ENCODE measurements at places on chromosomes 7 and 10. TPM values are rescaled to one million over a fixed set of nuclear protein-coding genes. Genes with fewer than 3 reads are reported as not detected.

GRCh38 chr7:140260352-140261104 is 83.7 kb upstream of the KDM7A start:
- no peak for DNase-seq

- DNase-seq = no peak
Observed at GRCh38 chr10:82564353-82565196, 689.6 kb downstream of the NRG3 start.

GRCh38 chr10:74558897-74559296 is 267.5 kb upstream of the KAT6B start:
- no peak for DNase-seq

GRCh38 chr10:67200913-67201564 is 275.2 kb downstream of the LRRTM3 start:
- no peak for DNase-seq

DNA sequence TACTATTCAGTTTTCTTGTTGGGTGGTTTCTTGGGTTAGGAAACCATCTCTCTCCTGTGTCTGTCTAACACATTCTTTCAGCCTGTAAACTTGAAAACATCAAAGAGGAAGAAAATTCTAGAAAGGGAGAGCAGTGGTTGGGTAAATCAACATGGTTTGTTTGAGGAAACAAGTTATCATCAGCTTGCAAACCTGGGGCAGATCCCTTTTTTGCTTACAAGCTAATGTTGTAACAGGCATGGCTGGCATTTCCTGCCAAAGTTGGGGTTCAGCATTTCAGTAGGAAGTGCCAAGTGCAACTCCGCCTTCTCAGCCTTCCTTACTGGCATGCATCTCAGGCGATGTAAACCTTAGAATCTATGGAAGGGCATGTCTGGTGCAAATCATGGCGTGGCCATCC is 112.6 kb downstream of the EEPD1 start:
- DNase-seq = no peak

GRCh38 chr10:28810057-28810870 is 132.9 kb downstream of the BAMBI start:
- no peak for DNase-seq

MSMB gene
- not detected for total RNA-seq

SPDYE16 gene
- total RNA-seq = 0.28 TPM

DNA sequence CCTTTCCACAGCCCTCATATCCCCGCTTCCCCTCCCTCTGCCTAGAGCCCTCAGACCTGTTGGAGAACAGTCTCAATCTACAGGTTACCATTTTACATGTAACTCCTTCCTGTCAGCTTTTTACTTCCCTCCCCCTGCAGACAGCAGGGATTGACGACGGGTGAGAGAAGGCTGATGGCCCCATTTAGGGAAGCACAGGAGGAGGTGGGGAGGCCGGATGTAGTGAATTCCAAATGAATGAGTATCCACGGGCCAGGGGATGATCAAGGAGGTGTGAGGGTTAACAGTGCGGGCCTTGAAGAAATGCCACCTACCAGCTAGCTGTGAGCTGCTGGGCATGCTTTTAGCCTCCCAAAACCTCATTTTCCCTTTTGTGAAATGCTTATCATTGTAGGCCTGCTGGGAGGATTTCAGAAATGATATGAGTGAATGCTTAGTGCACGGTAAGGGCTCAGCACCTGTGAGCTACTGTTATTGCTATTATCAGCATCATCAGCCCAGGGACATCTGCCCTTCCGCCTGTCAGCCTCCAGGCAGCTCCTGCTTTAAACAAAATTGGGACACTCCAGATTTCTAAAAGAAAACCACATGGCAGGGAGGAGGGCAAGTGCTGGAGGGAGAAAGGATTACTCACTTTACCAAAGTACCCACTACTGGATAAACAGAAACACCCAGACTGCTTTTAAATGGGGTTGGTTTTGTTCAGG is 6.5 kb upstream of the NANOS1 start:
- DNase-seq = no peak

CALD1 gene
- total RNA-seq = 139 TPM

GRCh38 chr10:4555920-4556319 is 270.1 kb upstream of the AKR1E2 start:
- no peak for DNase-seq

GRCh38 chr7:48170506-48170905 is 752 bp upstream of the ABCA13 start:
- DNase-seq = no peak

- DNase-seq = no peak
Observed at GRCh38 chr7:121278120-121279021, 50.4 kb upstream of the WNT16 start.

WNT8B gene
- 0.10 TPM for total RNA-seq
